ENCODE measurements at places on chromosomes 2 and 18.

- peak; percentile 71 for DNase-seq
These were observed 50.3 kb downstream of the ARL4C start for GRCh38 chr2:234446404-234447076.

DNA sequence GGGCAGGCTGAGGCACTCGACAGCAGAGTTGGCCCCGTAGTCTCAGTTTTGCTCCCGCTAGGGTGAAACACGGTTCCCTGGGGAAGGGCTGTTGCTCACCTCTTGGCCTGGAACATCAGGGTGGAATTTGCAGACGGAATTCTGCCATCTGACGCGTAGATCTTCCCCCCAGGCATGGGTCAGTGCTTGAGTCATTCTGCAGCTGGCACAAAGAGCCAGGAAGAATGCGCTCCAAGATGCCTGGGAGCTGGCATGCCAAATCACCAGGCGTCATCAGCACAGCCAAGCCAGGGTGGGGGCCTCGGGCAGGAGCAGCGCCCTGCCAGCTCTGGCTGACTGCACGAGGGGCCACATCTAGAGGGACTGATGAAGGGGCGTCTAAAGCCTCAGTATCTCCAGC lies 42.7 kb downstream of the ODC1 start:
- no peak for DNase-seq

GRCh38 chr2:151771599-151772358 lies 37.5 kb upstream of the NEB start:
- no peak for DNase-seq

DNA sequence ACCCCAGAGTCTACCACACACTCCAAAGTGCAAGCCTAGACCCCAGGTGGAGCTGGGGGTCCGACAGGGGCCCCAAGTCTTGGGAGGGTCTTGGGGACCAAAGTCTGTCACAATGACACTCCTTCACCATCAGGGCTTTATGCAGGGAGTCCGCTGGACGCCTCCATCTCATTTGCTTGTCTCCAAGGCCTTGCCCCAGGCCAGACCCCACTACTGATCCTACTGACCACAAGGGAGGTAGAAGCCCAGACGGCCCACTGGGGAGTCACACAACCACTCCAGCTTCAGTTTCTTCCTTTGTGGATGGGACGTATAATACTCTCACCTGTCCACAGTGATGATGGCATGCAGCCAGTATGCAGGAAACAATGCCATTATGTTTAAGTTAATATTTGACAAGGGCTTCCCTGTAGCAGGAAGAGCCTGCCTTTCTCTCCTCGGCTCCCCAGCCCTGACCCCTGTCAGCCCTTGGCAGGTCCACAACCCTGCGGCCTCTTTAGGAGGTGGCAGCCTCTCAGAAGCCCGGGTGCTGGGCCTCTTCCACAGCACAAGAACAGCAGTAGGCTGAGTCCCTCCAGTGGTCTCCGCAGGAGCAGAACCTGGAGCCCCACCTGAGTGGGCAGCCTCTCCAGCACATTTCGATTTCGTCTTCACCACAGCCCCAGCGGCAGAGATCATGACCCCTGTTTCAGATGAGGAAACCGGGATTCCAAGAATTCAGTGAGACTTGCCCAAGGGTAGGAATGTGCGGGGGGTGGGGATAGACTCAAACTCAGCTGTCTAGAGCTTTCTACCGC lies 6.5 kb downstream of the BIN1 start:
- no peak for DNase-seq

GRCh38 chr18:22159014-22159413 lies 10.4 kb upstream of the GATA6 start:
- no peak for DNase-seq

- no peak for DNase-seq
These were observed 87.5 kb upstream of the KCNE4 start for GRCh38 chr2:222964376-222965031.

GRCh38 chr2:65033178-65033577 lies 23.0 kb upstream of the CEP68 start:
- no peak for DNase-seq

- no peak for DNase-seq
These were observed 93.7 kb downstream of the AOX1 start for GRCh38 chr2:200679535-200679934.

DNA sequence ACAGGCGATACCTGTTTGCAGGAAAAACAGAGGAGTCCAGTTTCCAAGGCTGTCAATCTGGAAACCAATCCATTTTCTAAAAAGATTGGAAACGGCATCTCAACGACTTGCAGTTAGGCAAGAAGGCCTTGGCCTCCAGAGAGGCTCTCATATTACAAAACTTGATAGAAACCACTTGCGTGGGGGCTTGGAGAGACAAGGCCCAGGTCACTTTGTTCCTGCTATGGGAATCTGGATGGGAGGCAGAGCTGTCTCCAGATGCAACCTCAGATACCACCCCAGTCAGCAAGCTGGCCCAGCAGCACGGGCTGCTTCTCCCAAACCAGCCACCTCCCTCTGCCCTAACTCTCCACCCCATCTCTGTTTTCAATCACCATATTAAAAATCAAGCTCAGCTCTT lies 298.8 kb downstream of the TNS1 start:
- DNase-seq, result no peak

DNA sequence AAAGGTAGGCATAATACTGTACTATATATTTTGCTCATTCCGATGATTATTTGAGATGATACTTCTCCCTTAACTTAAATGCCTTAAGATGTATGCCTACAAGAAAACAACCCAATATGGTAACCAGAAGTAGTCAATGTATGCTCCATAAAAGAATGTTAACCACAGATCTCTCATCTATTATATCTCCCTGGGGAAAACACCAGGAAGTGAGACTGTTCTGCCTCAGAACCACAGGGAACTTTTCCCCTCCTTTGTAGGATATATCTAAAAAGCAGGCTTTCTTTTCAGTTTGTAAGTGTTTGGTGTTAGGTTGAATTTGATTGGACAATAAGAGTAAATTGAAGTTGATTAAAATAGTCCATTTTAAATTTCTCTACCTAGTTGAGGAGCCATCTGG lies 1160.5 kb upstream of the NXPH2 start:
- DNase-seq, result no peak

DNA sequence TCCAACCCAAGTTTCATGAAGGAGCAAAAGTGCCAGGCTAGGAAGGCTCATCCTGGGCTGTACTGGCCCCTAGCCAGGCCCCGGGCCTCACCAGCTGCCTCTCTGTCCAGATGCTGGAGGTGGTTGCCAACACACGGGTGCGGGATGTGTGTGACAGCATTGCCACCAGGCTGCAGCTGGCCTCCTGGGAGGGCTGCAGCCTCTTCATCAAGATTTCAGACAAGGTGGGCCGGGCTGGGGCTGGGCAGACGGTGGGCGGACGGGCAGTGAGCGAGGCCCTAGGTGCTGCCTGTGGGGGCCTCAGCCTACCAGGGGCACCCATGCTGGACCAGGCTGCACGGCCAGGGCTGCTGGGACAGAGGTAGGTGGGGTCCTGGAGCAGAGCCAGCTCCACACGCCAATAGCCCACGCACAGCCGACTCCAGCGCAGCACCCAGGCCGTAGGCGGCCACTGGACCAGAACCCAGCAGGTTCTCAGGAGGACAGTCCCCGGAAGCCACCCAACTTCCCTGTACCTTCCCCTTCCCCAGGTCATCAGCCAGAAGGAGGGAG lies 11.8 kb upstream of the GPR17 start:
- DNase-seq, result no peak

DNA sequence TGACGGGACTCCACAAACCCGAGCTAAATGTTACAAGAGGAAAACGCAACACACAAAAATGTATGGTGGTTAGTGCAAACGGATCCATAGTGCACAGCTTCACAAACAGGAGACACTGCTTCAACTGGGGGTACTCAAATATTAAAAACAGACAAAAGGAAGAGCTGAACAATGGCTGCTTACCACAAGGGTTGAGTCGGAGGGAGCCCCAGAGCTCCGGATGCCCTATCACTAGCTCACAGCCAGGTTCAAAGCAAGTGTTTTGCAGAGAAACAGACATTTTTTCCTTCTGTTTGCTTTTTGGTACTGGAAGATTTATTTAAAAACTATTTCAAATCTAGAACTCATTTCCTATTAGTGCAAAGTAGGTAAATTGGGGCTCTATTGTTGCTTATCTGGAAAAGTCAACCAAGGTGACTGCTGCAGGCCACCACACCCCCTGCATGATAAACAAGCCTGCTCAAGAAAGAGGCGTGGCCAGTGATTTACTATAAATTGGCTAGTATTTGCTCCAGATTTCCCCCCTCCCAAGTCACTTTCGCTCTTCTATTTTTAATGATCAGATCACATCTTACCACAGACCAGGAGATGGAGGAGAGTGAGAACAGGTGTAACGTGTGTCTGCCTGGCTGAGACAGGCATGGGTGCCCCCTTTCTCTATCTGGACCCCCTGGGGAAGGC lies 46.5 kb downstream of the ZAP70 start:
- no peak for DNase-seq

- no peak for DNase-seq
These were observed 39.1 kb downstream of the CYRIA start for GRCh38 chr2:16626497-16626896.

DNA sequence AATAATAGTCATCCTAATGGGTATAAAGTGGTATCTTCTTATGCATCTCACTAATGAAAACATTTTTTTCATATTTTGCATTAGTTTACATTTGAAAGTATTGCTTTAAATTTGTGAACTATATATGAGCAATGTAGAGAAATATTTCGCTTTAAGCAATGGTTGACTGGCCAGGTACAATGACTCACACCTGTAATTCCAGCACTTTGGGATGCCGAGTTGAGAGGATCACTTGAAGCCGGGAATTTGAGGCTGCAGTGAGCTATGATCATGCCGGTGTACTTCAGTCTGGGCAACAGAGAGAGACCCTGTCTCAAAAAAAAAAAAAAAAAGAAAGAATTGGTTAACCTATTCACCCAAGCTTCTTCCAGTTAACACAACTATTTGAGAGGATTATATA lies 15.1 kb downstream of the ZCCHC2 start:
- no peak for DNase-seq

GRCh38 chr2:102603904-102604303 lies 15.4 kb upstream of the SLC9A2 start:
- no peak for DNase-seq

- no peak for DNase-seq
These were observed 1.0 kb upstream of the CUL3 start for GRCh38 chr2:224586127-224586695.

DNA sequence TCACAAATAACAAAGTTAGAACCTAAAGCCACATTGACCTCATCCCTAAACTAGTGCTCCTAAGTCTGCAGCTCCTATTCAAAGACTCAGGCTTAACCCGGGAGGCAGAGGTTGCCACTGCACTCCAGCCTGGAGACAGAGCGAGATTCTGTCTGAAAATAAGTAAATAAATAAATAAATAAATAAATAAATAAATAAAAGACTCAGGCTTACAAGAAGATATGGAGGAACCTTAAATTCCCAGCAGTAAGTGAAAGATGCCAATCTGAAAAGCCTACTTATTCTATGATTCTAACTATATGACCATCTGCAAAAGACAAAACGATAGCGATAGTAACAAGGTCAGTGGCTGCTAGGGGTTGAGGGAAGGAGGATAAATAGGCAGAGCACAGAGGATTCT lies 101.7 kb downstream of the DDX1 start:
- DNase-seq, result no peak

- no peak for DNase-seq
These were observed 17.1 kb downstream of the PRKD3 start for GRCh38 chr2:37307500-37307899.

- DNase-seq, result peak; percentile 55
These were observed 8.5 kb downstream of the HES6 start for GRCh38 chr2:238231251-238231793.

GRCh38 chr18:10948421-10948820 lies 200.9 kb downstream of the PIEZO2 start:
- DNase-seq, result no peak

GRCh38 chr2:45210462-45211195 lies 201.4 kb upstream of the SIX2 start:
- no peak for DNase-seq

DNA sequence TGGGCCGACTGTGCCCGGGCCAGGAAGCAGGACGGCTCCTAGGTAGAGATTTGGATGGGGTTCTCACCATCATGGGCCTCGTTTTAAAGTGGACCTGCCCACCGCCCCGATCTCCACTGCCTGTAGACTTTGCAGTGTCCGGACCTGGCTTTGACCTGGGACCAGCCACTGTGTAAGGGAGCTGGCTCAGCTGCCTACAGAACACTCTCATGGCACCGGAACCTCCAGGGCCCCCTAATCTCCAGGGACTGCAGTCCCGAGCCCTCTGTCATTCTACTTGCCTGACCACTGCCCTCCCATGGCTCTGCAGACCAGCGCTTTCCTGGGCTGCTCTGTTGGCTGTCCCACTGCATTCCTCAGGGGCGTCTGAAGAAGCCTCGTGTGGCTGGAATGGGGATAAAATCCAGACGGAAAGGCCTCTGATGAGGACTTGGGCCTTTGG lies 120.8 kb downstream of the GLI2 start:
- DNase-seq, result no peak

DNA sequence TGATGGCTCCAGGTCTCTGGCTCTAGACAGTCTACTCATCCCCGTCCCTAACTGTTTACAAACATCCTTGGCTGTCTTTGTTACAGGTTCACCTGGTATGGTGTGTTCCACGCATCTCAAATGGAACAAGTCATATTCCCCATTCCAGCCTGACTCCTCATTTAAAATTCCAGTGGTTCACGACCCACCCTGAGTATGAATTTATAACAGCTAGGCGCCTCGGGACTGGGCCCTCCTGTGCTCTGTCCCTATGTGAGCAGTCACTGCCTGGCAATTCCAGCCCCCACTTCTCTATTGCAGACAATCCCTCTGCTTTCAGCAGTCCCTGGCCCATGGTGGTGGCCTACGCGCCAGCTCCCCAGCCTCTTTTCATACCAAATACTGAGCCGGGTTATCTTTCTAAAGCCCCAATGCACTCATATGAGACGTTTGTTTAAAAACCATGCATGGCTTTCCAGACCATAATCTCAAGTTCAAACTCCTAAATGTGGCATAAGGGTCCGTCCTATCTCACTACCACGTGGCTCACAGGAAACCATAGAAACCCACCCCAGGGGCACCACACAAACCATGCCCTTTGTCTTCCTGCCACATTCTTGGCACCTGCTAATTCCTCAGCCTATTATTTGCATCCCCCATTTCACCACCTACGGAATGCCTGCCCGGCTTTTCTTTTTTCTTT lies 1.6 kb downstream of the SERPINB8 start:
- no peak for DNase-seq

- DNase-seq, result no peak
These were observed 22.6 kb upstream of the ID2 start for GRCh38 chr2:8659092-8659734.

GRCh38 chr2:54903736-54904554 lies 146.3 kb downstream of the RTN4 start:
- DNase-seq, result peak; percentile 59

- DNase-seq, result no peak
These were observed 131.1 kb upstream of the FAM98A start for GRCh38 chr2:33730193-33730592.

- no peak for DNase-seq
These were observed 673 bp downstream of the CENPO start for GRCh38 chr2:24793761-24794435.

- DNase-seq, result no peak
These were observed 666.4 kb upstream of the ZEB2 start for GRCh38 chr2:145186303-145186702.

DNA sequence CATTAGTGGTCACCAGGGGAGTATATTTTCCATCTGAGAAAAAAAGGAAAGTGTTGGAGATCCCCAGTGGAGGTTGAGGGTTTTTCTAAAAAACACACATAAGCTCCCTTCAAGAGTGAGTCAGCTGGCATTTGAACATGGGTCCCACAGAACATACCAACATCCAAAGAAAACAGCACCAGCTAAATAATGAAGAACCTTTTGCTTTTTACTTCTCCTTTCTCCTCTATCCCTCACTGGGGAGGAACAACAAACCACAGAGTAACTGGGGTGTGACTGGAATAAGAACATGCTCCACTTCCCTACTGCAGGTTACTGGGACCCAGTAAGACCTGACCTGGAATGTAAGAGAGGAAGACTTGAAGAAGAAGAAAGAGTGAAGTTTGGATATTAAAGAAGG lies 56.5 kb upstream of the RAPH1 start:
- no peak for DNase-seq

Data from stimulated activated CD4-positive, alpha-beta T cell treated with anti-CD3 and anti-CD28 coated beads, TNF-alpha, amount 100 ng/mL, for 24 hours (primary cell).